ENCODE measurements at places on chromosomes 7 and 10. TPM values are rescaled to one million over a fixed set of nuclear protein-coding genes. Genes with fewer than 3 reads are reported as not detected.
A peak's percentile ranks its signal among the peaks of the same experiment; 100 is the strongest.

- H3K36me3 ChIP-seq: no peaks in the 10 kb centered on the region
- H3K27ac ChIP-seq: no peak overlapping the region
- no peak overlapping the region for H3K4me3 ChIP-seq
- H3K4me1 ChIP-seq: no peaks in the 10 kb centered on the region
- no peaks in the 10 kb centered on the region for H3K27me3 ChIP-seq
Measured at GRCh38 chr10:98404571-98405359, 10.2 kb downstream of the PYROXD2 start.

DNA sequence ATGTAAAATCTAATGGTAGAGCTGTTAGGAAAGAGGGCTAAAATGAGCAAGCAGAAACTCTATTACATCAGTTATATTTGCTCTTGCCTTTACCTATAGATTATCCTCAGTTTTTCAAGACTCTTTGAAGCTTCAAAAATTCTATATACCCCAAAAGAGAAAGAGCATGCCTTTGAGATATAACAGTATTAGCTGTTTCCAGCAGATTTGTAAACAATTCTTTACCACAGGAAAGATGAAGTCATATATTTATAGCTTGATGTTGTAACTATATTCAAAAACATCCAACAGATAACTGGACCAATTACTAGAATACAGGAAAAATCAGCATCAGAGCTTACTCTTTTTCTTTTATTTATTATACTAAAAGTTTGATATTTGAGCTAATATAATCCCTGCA is 416.2 kb upstream of the TPK1 start:
- no peak for DNase-seq
- no peak overlapping the region for H3K27ac ChIP-seq
- no peaks in the 10 kb centered on the region for H3K27me3 ChIP-seq
- H3K4me1 ChIP-seq: no peaks in the 10 kb centered on the region

FAM241B gene
- total RNA-seq: 0.77 TPM

DNA sequence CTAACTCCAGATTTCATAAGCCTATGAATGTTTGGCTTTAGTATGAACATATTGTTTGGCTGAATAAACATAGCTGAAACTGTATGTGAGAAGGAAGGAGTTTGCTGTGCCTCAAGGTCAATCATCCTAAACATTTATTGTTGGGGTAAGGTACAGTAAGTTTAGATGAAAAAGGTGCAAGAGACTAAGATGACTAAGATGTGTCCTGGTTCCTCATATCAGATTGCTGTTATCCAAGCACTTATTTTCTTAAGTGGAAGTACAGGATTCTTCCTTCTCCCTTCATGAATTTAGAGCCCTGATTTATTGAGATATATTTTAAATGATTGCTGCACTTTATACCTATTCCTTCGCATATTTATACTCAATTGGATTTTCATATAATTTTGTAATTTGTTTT is 12.2 kb downstream of the MDFIC start:
- peak overlapping the region; percentile 37 for H3K27ac ChIP-seq
- DNase-seq: no peak
- H3K36me3 ChIP-seq: no peaks in the 10 kb centered on the region
- H3K4me3 ChIP-seq: no peak overlapping the region
- no peaks in the 10 kb centered on the region for H3K27me3 ChIP-seq

- no peak overlapping the region for H3K4me3 ChIP-seq
- H3K4me1 ChIP-seq: no peaks in the 10 kb centered on the region
- H3K36me3 ChIP-seq: no peaks in the 10 kb centered on the region
- no peaks in the 10 kb centered on the region for H3K27me3 ChIP-seq
- H3K27ac ChIP-seq: no peak overlapping the region
Measured at GRCh38 chr7:111074748-111075146, 16.2 kb upstream of the LRRN3 start.

DNA sequence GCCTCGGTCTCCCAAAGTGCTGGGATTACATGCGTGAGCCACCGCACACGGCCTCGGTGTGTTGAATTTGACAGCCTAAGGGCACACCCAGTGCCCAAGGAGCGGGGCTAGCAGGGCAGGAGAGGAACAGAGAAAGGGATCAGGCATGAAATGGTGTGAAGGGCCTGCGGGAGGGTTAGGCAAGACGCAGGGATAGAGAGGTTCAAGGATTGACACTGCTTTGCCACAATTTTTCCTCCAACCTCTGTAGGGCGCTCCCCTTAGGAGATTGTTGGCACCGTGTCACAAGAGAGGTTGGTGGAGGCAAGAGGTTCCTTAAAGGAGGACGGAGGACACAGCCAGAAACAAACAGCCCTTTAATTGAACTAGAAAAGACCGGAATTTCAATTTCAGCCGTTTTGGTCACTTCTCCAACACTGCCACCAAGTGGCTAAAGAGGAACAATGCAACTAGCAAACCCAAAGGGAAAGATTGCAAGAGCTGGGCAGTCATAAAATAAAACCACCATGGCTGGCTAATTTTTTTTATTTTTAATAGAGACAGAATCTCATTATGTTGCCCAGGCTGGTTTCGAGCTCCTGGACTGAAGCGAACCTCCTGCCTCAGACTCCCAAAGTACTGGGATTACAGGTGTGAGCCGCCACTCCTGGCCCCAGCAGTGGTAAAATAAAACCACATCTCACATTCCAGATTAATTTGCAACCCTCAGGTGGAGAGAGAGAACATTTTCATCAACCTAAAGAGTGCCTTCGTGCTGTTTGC is 6.9 kb upstream of the CREB3L2 start:
- H3K4me1 ChIP-seq: peaks cover 5% of the 10 kb centered on the region
- H3K27ac ChIP-seq: no peak overlapping the region
- no peak overlapping the region for H3K4me3 ChIP-seq
- no peak for DNase-seq
- no peaks in the 10 kb centered on the region for H3K27me3 ChIP-seq

- no peak overlapping the region for H3K27ac ChIP-seq
- DNase-seq: no peak
- H3K4me3 ChIP-seq: no peak overlapping the region
- H3K36me3 ChIP-seq: no peaks in the 10 kb centered on the region
Measured at GRCh38 chr7:51680594-51681399, 364.2 kb upstream of the COBL start.

DNA sequence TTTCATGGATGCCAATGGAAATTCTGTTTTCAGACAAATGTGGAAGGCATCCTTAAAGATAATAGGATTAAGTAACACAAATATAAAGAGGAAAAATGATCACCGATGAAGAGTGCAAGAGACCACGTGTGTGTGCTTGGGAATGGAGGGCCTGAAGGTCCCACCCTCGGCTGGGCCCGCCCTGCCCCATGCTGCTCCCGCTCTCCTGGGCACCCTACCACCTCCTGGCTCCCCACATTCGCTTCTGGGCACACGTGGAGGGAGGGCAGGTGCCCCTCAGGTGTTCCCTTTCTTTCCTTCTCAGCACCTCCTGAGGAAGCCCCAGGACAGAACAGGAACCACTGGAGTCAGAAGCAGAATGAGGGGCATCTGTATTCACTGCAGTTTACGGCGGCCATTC is 367.6 kb downstream of the DNAJB6 start:
- peak; percentile 31 for DNase-seq
- no peak overlapping the region for H3K27ac ChIP-seq
- no peaks in the 10 kb centered on the region for H3K4me1 ChIP-seq
- H3K36me3 ChIP-seq: no peaks in the 10 kb centered on the region
- no peaks in the 10 kb centered on the region for H3K27me3 ChIP-seq

DNA sequence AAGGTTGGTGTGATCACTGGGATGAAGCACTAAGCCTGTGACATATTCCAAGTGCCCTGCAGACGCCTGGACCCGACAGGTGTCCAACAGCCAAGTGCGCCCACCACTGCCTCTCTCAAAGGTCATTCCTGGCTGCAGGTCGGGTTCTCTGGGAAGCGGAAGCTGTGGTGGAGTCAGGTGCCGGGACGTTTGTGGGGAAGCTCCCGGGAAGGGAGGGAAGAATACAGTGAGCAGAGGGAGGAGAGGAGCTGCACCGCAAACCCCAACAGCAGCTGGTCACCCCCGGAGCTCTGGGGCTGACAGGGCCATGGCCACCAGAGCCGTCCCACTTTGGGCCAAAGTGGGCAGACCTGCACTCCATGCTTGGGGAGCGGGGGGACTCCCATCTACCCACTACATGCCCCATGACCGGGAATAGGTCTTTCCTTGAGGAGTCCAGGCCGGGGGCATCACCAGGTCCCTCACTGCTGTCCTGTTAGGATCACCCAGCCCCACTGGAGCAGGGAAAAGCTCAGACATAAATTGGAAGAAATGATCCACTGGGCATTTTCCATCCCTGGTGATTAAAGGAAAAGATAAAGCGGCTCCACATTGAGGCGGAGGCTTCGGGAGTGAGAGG is 84.5 kb upstream of the PPP2R2D start:
- H3K27ac ChIP-seq: no peak overlapping the region
- no peaks in the 10 kb centered on the region for H3K36me3 ChIP-seq
- no peaks in the 10 kb centered on the region for H3K4me1 ChIP-seq
- H3K4me3 ChIP-seq: no peak overlapping the region
- no peaks in the 10 kb centered on the region for H3K27me3 ChIP-seq

PPA1 gene
- total RNA-seq: 55.9 TPM

- no peaks in the 10 kb centered on the region for H3K4me1 ChIP-seq
- H3K4me3 ChIP-seq: no peak overlapping the region
- no peaks in the 10 kb centered on the region for H3K27me3 ChIP-seq
- H3K27ac ChIP-seq: no peak overlapping the region
- no peaks in the 10 kb centered on the region for H3K36me3 ChIP-seq
Measured at GRCh38 chr10:114223066-114223465, 16.0 kb upstream of the VWA2 start.

DNA sequence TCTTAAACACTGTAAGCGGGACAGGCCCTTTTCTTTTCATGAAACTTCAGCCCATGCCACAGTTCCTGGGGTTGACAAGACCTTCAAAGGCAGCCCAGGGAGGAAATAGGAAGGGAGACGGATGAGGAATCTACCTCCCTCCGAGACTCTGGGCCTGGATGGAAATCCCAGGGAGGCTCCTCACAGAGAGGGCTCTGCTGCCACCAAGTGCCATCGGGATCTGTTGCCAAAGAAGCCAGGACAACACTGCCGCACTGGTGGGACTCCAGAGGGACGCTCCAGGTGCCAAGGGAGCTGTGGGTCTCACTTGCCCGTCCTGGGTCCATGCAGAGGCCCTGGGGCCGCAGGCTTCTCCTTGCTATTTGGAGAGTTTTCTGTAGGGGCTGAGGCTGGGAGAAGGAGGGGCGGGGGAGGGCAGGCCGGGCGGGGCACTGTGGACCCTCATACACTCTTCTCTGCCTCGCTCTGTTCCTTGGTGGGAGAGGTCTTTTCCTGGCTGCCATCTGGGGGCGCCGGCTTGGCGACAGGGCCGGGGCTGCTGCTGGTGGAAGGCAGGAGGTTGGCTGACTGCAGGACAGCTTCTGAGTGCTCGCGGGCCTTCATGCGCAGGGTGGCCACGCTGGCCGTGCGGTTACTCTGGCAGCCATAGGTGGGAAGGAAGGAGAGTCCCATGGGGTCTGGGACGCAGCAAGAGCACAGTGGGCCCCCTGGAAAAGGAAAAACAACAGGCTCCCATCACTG is 30.0 kb downstream of the DRGX start:
- H3K27ac ChIP-seq: no peak overlapping the region
- H3K4me1 ChIP-seq: no peaks in the 10 kb centered on the region
- H3K36me3 ChIP-seq: no peaks in the 10 kb centered on the region
- H3K27me3 ChIP-seq: no peaks in the 10 kb centered on the region
- no peak for DNase-seq

DNA sequence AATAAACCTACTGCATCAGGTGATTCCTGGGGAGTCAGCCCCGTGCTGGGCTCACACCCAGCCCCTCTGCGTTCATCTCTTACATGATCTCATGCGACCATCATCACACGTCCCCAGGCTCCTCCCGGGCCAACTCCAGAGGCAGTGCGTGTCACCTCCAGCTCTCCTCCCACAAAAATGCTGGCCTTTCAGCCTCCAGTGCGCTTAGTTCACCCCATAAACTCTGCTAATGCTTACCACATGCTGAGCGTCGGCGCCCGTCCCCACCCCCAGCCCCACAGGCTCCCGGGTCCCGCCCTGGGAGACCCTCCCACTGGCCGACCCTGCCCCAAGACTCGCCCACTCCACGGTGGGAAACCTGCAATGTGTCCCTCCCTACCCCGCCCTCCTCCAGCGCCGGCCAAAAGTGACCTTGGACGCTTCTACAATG is 816 bp upstream of the SDK1 start:
- peaks cover 19% of the 10 kb centered on the region for H3K4me1 ChIP-seq
- no peak for DNase-seq
- H3K4me3 ChIP-seq: peak overlapping the region; percentile 46
- H3K27ac ChIP-seq: peak overlapping the region; percentile 37
- H3K36me3 ChIP-seq: no peaks in the 10 kb centered on the region
- peaks cover 6% of the 10 kb centered on the region for H3K27me3 ChIP-seq

DNA sequence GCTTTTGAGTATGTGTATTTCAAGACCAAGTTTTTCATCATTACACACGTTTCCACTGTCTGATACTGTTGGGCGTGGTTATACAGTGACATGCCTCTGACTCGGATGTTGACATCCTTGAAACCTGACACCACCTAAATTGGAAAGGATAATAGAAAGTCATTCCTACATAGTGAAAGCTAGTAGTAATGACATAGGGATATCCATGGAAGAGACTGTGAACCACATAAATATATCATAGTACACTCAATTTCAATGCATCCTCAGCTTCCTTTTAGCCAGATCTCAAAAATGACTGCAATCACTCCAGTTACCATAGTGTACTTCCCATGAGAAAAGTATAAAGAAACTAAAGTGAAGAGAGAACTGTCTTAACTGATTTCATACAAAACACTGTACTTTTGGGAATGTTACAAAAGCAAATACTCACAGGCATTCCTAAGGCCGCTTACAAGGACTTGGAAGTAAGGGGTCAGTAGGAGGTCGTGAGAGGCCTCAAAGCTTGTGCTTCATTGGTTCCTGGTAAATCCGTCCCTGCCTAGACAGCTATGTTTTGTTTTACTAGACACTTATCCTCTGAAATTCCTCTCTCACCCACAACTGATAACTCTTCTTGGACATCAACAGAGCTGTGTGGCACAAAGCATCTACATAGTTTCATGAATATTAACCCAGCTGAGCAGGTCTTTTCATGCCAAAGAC is 71.8 kb upstream of the VWDE start:
- H3K27me3 ChIP-seq: no peaks in the 10 kb centered on the region
- DNase-seq: no peak
- H3K4me3 ChIP-seq: no peak overlapping the region
- H3K4me1 ChIP-seq: no peaks in the 10 kb centered on the region
- no peaks in the 10 kb centered on the region for H3K36me3 ChIP-seq

LAMB1 gene
- 172 TPM for total RNA-seq
